Activated CD4-positive, alpha-beta T cell treated with anti-CD3 and anti-CD28 coated beads for 4 hours (primary cell): ENCODE measurements at places on chromosomes 7 and 10.

GRCh38 chr7:132066761-132067171 lies 509.5 kb downstream of the PLXNA4 start:
- DNase-seq: no peak

DNA sequence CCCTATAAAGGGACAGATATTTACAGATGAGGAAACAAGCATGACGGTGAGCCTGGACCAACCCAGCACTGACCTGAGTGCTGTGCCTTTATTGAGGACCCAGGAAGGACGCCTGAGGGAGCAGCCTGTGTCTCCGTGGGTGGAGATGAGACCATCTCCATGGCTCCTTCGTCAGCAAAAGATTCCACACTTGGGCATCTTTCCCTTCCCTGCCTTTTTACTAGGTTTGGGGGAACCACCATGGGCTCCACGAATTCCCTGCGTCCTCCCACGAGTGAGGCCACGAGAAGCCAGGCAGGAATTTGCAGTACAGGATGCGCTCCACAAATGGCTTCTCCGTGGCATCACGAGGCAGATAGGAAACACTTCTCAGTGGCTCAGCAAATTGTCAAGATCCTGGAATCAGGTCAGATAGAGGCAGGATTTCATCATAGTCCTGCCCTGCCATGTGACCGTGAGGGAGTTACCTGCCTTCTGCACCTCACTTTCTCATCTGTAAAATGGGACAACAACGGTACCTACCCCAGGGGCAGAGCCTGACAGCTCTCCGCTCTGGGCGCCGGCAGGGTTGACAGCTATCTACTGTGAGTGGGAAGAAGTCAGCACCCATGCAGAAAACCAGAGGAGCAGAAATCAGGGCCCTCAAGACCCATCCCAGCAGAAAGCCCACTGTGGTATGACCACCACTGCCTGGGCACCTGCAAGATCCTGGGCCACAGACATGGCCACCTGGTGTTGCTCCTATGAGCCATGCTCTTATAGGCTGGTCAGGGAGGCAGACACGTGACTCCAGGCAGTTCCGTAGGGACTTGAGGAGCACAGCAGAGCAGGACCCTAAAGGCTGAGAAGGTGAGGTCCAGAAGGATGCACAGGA lies 80.1 kb downstream of the GRID1 start:
- DNase-seq: no peak

DNA sequence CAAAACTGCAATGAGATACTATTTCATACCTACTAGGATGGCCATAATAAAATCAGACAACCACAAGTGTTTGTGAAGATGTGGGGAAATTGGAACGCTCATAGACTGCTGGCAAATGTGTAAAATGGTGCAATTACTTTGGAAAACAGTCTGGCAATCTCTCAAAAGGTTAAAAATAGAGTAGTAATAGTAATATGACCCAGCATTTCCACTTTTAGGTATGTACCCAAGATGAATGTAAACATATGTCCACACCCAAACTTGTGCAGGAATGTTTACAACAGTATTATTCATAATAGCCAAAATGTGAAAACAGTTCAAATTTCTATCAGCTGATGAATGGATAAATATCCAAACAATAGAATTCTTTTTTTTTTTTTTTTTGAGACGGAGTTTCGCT lies 731.6 kb upstream of the ANKRD30A start:
- DNase-seq: no peak

- no peak for DNase-seq
Measured at GRCh38 chr7:132393789-132394261, 182.4 kb downstream of the PLXNA4 start.

GRCh38 chr7:99453105-99453504 lies 12.9 kb downstream of the ATP5MF start:
- no peak for DNase-seq

- DNase-seq: no peak
Measured at GRCh38 chr7:5050676-5051075, 5.0 kb downstream of the RBAK start.

GRCh38 chr10:21285207-21285606 lies 240.3 kb downstream of the SKIDA1 start:
- no peak for DNase-seq

DNA sequence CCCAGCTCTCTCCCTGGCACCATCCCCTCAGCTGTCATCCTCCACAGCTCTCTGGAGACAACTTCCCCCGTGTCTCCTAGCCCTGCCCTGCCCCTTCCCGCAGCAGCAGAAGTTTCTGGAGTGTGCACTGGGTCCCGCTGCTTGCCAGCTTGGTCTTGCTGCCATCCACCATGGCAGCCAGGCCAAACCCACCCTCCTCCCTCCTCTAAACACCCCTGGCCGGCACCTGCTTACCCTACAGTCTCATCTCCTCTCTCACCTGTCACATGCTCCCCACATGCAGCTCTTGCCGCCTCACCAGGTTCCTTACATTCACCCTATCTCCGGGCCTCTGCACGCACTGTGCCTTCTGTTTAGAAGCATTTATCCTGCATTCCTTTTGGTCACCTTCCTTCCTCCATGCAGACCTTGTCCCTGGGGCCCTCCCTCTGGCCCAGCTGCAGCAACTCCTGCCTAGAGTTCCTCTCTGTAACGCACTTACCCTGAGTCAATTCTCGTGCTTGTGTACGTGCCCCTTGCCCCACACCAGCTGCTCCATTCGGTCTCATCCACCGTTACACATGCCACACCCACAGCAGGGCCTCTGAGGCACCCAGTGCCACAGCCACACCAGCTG lies 93.9 kb upstream of the RET start:
- DNase-seq: no peak

DNA sequence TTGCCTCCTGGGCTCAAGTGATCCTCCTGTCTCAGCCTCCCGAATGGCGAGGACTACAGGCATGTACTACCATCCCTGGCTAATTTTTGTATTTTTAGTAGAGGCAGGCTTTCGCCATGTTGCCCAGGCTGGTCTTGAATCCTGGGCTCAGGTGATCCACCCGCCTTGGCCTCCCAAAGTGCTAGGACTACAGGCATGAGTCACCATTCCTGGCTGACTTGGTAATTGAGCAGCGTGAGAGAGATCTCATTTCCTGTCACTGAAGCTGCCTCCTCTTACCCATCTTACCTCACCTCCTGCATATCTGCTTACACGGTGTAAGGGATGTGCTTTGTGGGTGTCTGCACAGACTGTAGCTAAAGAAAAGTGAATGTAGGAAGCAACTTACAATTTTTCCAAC lies 9.7 kb downstream of the IFIT3 start:
- DNase-seq: peak; percentile 51

DNA sequence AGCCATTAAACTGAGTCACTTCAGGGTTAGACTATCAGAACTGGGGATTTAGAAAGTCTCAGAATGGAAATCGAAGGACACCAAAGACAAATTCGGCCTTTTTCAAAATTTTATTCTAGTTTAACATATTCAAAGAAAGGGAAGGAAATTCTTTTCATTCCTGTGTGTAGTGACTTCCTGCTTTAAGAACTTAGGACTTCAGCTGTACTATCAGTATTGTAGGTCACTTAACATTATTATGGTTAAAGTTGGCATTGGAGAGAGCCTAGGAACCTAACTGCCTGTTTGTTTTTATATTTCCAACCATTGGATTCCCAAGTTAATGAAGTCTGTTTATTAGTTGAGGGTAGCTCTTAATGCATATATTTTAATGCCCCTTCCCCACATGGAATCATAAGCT lies 63.7 kb downstream of the PTEN start:
- DNase-seq: no peak

GRCh38 chr7:142134909-142135308 lies 23.4 kb downstream of the MGAM2 start:
- no peak for DNase-seq

DNA sequence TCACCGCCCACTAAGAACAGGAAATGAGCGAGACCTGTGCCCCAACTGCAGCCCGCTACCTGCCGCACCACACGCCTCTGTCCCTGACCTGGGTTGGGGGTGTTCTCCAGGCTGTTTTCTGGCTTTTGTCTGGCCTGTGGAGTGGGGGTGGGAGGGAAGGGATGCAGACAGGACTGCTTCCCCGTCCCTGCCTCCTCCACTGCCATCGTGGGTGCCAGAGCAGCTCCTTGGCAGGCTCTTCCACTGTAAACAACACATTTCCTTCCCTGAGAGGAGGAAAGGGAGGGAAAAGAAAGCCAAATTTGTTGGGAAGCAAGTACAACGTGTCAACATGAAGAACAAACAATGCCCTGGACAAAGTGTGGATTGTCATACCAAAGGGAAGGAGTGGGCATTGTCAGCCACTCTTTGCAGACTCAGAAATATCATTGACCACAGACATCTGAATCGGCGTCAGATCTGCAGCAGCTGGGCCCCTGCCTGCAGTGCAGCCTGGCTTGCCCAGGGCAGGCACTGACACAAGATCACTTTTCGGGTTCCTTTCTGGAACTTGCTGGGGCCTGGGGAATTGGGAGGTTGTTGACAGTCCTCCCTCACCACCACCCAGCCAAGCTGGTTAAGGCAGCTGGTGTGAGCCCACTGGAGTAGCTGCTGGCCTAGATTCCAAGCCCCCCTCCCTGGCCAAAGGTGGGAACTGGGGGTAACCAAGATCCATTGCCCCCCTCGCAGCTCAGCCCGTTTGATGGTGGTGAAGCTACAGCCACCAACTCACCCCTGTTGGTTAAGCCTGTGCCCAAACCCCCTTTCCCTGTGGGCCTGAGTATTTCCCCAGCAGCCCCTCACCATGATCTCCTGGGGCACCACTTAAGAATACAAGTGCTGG lies 22.6 kb upstream of the TRIM8 start:
- DNase-seq: no peak

GRCh38 chr7:151987748-151988529 lies 31.7 kb downstream of the GALNTL5 start:
- no peak for DNase-seq

DNA sequence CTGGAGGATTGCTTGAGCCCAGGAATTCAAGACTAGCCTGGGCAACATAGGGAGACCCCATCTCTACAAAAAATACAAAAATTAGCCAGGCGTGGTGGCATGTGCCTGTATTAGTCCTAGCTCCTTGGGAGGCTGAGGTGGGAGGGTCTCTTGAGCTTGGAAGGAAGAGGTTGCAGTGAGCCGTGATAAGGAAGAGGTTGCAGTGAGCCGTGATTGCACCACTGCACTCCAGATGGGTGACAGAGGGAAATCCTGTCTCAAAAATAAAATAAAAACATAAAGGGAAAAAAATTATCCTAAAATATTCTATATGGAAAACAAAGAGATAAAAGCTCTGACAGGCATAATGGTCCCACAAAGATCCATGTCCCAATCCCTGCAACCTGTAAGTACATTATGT lies 87.9 kb upstream of the KAT6B start:
- no peak for DNase-seq

DNA sequence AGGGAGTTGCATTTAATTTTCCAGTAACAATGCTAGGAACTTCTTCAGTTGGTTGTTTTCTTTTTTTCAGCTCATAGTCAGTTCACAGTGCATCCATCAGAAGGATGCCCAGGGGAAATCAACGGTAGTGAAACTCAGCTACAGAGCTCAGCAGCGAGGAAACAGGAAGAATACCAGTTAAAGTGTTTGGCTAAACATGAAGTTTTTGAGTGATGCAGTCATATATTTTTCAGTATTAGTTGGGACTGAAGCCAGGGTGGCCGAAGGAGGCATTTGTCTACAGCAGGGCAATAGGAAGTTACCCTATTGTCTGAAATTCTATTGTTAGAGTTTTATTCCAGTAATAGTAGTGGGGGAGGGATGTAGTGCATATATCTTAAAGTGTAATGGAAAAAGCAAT lies 45.3 kb upstream of the MALRD1 start:
- DNase-seq: no peak

- no peak for DNase-seq
Measured at GRCh38 chr7:15113752-15114151, 211.2 kb upstream of the DGKB start.

GRCh38 chr10:7485244-7485556 lies 74.4 kb upstream of the SFMBT2 start:
- no peak for DNase-seq

GRCh38 chr7:158951725-158952124 lies 95.4 kb downstream of the DYNC2I1 start:
- no peak for DNase-seq

GRCh38 chr10:79239275-79239779 lies 107.9 kb upstream of the PPIF start:
- no peak for DNase-seq

- DNase-seq: no peak
Measured at GRCh38 chr10:99396471-99396870, 34.0 kb downstream of the GOT1 start.

GRCh38 chr7:90671571-90671970 lies 75.5 kb downstream of the CDK14 start:
- DNase-seq: no peak

DNA sequence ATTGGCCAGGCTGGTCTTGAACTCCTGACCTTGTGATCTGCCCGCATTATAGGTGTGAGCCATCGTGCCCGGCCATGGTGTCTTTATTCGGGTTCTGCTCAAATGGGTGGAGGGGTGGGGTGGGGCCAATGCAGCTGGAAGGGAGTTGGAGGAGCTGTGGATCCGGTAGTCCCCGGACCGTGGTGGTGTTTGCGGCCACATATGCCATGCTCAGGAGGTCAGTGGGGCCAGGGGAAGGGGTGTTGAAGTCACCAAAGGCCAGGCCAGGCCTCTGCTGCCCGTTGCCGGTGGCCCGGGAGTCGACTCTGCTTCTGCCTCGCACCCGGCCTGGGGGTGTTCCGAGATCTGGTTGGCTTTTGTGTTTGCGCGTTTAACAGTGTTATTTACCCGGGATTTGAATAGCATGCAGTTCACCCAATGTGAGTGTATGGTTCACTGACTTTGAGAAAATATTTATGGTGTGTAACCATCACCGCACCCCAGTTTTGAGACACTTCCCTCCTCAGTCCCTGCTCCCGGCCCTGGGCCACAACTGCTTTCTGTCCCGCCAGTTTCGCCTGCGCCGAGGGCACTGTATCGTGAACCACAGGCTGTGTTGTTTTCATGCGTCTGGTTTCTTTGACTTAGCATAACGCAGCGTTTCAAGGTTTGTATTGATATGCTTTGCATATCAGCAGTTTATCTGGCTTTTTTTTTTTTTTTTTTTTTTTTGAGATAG lies 10.7 kb downstream of the INPP5A start:
- DNase-seq: no peak

DNA sequence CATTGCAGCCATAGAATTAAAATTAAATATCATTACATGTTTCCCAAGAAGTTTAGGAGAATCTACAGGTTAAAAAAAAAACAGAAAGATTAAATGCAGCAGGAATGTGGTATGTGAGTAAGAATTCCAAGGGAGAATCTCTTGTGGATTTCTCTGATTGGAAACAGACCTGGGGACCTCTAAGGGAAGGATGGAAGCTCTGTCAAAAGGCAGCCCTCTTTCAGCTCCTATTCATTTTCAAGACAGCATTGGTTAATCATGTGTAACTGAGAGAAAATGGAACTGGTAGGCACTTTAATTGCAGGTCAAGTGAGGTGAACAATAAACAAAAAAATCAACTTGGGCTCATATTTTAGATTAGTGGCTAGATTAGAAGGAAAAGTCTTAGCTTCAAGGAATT lies 81.4 kb upstream of the MTPN start:
- DNase-seq: no peak

- no peak for DNase-seq
Measured at GRCh38 chr7:118478931-118479330, 254.4 kb downstream of the ANKRD7 start.

GRCh38 chr10:122550983-122551382 lies 9.6 kb upstream of the DMBT1 start:
- DNase-seq: no peak

- DNase-seq: no peak
Measured at GRCh38 chr10:97547962-97548361, 24.6 kb upstream of the ANKRD2 start.

- no peak for DNase-seq
Measured at GRCh38 chr10:17659365-17659764, 15.4 kb downstream of the STAM start.
